Fibroblast of the aortic adventitia (primary cell): ENCODE measurements at places on chromosomes 6 and 20. TPM values are rescaled to one million over a fixed set of nuclear protein-coding genes. Genes with fewer than 3 reads are reported as not detected.

Gene C6orf47
- total RNA-seq, result 18.4 and 26.3 TPM in 2 replicates

Gene NRN1
- 0.65 TPM in 1 of 2 replicates, not detected in the other for total RNA-seq

Gene DACT2
- 0.27 and 0.98 TPM in 2 replicates for total RNA-seq

Gene CAPN11
- not detected in 2 replicates for total RNA-seq

Gene MEI4
- total RNA-seq, result not detected in 2 replicates

Gene SLC22A3
- total RNA-seq, result 0.72 and 1.5 TPM in 2 replicates

Gene CTCFL
- not detected in 2 replicates for total RNA-seq

Gene VGLL2
- not detected in 2 replicates for total RNA-seq

Gene PDE7B
- 11.8 and 23.9 TPM in 2 replicates for total RNA-seq

Gene FAM210B
- total RNA-seq, result 53.3 and 56.1 TPM in 2 replicates

Gene ULBP1
- total RNA-seq, result 0.65 and 1.7 TPM in 2 replicates

Gene ZBTB22
- 9.0 and 12.8 TPM in 2 replicates for total RNA-seq

Gene WFDC2
- total RNA-seq, result not detected in 2 replicates

Gene TMEM14A
- total RNA-seq, result 16.3 and 60.1 TPM in 2 replicates

GRCh38 chr20:1562622-1563021, 5.1 kb upstream of the SIRPD start:
- no peak for DNase-seq

DNA sequence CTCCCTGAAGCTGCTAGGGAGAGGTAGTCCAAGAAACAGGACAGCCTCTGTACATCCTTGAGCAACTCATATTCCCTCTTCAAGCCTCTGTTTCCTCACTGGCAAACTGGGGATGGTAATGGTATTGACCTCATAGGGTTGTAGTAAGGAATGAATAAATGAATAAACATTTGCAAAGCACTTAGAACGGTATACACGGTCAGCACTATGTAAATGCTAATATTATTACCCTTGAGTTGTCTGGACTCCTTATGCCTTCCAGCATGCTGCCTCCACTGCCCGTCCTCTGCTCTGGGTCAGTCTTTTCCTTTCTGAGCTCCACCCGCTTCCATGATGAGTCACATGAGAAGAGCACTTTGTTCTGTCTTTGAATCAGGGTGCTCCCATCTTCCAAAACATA, 50.6 kb downstream of the KHDC1L start:
- no peak for DNase-seq

GRCh38 chr6:40923880-40924279, 115.1 kb downstream of the UNC5CL start:
- no peak for DNase-seq

GRCh38 chr20:62795023-62795761, 1.1 kb upstream of the MRGBP start:
- peak; percentile 44 for DNase-seq

GRCh38 chr6:44735630-44735963, 348.1 kb downstream of the CDC5L start:
- peak; percentile 46 for DNase-seq

DNA sequence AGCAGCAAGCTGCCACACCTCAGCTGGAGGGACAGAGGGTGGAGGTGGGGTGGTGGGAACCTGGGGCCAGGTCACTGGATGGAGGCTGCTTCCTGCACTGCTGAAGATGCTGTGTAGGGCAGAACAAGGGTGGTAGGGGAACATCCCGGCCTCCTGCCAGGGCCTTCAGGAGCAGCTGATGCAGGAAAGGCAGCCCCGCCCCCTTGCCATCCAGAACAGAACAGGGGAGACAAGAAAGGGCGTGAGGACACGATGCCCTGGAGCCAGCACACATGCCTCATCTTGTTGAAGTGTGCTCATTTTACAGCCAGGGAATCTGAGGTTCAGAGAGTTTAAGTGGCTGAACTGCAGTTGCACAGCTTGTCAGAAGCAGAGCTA, 43.1 kb upstream of the PHACTR3 start:
- DNase-seq, result no peak

DNA sequence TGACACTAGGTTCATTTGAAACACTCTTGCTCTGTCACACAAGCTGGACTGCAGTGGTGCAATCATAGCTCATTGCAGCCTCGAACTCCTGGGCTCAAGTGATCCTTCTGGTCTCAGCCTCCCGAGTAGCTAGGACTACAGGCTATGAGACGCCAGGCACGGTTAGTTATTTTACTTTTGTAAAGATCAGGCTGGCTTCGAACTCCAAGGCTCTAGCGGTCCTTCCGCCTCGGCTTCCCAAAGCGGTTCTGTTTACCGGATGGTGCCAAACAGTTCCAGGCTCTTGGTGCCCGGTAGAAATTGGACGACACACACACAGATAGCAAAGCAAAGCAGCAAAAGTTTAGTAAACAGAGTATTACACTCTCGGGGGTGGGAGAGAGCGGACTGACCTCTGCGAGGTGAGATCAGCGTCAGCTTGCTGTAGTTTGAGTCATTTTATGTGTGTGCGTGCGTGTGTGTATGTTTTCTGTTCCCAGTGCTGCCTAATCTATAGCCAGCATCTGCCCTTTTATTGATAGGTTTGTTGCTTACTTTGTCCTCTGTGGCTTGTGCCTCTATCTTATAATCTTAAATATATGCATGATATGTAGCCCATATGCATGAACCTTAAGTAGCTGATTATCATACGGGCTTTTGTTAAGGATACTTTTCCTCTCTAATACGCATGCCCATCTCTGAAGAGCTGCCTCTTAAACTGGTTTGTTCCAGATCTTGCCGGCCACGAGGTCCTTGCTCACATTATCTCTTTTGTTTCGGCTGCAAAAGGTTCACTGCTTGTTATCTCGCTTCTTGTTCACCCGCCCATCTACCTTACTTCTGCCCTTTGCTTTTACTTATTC, 75.2 kb downstream of the OR2B2 start:
- peak; percentile 90 for DNase-seq

DNA sequence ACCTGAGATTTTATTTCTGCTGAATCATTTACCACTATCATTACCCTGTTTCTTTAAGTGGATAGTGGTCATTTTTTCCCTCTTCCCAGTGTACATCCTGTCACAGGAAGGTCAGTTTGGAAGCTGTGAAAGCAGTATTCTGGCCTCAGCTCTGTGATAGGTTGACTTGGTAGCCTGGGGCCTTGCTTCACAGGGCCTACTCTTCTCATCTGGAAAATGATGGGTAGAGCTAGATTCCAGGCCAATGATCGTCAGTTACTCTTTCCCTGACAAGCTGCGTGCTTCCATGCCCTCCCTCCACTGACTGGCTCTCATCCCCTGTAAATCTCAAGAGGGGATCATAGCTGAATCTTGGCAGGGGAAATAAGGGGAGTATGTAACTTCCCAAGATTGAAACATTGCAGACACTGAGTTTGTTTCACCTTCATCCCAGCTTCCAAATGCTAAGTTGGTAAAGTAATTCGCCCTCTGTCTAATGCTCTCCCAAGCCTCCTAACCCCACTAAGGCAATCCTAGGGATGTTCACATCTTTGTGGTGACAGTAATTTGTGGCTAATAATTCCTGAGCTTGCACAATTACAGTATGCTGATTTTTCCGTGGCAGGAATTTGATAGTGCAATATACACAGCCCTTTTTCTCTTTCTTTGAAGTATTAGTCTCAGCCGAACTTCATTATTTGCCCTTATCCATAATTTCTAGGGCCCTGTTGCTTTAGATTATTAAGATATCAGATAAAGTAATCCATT, 51.2 kb downstream of the VAPB start:
- DNase-seq, result no peak

DNA sequence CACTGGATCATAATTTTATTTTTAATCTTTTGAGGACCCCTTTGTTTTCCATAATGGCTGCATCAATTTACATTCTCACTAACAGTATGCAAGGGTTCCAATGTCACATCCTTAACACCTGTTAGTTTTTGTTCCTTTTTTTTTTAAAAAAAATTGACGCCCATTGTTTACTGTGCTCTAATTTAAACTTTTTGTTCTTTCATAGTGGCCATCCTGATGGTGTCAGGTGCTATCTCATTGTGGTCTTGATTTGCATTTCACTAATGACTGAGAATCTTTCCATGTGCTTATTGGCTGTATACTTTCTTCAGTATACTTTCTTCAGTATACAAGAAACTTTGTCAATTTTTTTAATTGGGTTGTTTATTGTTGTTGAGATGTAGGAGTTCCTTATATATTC, 347.0 kb downstream of the RNGTT start:
- no peak for DNase-seq

DNA sequence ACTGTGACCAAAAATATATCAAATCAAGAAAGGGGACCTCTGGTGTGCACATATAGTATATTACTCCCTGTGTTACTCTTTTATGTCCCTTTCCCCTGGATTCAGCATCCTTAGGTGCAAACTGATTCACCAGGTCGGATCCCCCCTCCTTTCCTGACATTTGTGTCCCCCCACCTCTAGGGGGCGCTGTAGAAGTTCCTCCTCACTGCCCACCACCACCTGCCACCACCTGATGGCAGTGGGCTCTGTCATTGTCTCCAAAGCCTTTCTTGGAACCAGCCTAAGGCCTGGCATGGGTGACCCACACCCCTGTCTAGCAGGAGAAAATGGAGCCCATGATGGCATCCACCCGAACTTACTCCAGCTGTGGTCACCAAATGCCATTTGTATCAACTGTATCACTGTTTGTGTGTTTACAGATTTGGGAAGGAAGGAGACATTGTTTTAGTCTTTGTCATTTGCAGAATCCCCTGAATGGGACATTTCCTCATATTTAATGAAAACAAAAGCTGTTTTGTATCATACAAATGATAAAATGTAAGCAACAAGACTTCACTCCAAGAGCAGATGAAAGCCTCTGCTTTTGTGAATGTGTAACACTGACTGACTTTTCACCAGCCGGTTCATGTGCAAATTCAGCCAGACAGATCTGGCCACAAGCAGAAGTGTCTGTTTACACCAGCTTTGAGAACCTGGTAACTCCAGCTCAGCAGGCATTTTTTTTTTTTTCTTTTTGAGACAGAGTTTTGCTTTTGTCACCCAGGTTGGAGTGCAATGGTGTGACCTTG, 66.2 kb downstream of the ARMC2 start:
- no peak for DNase-seq

- DNase-seq, result peak; percentile 92
Observed at GRCh38 chr20:51750037-51750769, 18.0 kb downstream of the ATP9A start.

GRCh38 chr20:10065154-10065833, 30.5 kb downstream of the ANKEF1 start:
- DNase-seq, result peak; percentile 7

DNA sequence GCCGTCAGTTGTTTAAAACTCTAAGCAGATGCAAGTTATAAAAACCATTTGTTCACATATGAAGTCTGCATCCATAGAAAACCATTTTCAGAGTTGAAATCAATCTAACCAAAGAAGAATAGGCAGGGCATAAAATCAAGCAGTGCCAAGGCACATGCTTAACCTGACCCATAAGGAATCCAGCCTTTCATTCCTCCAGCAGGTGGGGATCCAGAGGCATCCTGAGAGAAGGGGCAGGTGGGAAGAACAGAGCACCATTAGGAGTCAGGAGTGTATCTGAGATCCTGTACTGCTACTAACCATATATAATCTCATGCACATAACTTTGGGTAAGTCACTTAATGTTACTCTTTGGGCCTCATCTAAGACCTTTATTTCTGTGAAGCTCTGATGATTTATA, 29.4 kb upstream of the FOXO3 start:
- DNase-seq, result no peak

DNA sequence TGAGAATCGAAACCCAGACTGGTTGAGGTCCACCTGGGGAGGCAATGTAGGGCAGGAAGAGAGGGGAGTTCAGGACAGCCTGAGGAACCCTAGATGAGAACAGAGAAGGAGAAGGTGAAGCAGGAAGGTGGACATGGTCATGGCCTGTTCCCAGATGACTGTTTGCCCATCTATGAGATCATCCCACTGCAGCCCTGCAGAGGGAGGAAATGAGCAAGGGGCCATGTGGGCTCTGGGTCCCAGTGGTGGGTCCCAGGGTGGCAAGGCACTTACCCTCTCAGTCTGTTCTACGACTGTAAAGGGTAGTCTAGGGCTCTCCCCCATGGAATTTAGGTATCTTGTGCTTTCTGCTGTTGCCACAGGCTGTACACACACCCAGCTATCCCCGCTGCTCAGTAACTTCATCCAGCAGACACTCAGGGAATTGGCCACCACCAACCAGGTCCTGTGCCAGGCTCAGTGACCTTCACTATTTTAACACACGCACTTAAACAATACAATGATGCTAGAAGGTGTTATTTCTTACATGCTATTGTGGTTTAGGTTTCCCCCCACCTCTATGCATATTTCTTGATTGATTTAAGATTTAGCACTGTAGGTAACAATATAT, 89.8 kb downstream of the TOX2 start:
- DNase-seq, result no peak

GRCh38 chr6:15887491-15888461, 224.9 kb upstream of the DTNBP1 start:
- no peak for DNase-seq

GRCh38 chr20:41320976-41321375, 3.4 kb upstream of the ZHX3 start:
- no peak for DNase-seq

- DNase-seq, result no peak
Observed at GRCh38 chr6:38527371-38527770, 112.4 kb downstream of the BTBD9 start.

DNA sequence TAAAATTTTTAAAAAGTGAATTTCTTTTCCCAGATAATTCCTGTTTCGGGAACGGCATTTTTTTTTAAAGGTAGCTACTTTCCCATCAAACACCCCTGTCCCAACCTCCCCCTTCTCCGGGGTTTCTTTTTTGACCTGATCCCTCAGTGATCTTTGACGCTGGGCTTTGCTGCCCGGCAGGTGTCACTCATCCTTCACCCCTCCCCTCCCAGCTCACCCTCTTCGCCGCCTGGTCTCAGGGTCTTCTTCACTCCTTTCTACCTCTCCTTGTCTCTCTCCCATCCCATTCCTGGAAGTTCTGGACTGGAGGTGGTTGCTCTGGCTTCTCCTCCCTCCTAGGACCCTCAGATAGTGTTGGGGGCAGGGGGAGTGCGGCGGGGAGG, 329 bp upstream of the GPR6 start:
- DNase-seq, result no peak

- DNase-seq, result no peak
Observed at GRCh38 chr6:142417331-142417750, 115.5 kb downstream of the ADGRG6 start.

DNA sequence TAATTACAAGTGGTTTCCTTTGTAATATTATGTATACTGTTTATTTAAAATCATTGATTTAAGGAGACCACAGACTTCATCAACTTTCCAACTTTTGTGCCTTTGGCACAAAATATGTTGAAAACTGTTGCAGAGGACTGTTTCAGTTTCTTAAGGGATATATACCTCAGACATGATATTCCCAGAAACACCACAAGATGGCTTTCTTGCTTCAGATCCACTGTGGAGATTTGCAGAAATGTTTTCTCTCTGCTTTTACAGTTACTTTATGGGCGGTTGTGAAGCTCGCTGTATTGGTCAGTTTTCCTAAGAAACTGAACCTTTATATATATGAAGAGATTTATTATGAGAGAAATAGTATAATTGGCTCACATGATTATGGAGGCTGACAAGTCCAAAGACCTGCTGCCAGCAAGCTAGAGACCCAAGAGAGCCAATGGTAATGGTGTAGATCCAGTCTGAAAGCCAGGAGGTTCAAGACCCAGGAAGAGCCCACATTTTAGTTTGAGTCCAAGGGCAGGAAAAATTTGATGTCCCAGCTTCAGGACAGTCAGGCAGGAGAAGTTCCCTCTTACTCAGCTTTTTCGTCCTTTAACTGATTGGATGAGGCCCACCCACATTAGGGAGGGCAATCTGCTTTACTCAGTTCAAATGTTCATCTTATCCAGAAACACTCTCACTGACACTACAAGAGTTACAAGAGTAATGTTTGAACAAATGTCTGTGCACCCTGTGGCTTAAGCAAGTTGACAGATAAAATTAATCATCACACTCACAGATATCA, 12.8 kb downstream of the ME1 start:
- DNase-seq, result peak; percentile 83

- DNase-seq, result no peak
Observed at GRCh38 chr6:163165922-163166321, 248.6 kb upstream of the QKI start.
